Trophoblast cell (in vitro differentiated cells and primary cell): ENCODE measurements at places on chromosomes 12 and 14.

DNA sequence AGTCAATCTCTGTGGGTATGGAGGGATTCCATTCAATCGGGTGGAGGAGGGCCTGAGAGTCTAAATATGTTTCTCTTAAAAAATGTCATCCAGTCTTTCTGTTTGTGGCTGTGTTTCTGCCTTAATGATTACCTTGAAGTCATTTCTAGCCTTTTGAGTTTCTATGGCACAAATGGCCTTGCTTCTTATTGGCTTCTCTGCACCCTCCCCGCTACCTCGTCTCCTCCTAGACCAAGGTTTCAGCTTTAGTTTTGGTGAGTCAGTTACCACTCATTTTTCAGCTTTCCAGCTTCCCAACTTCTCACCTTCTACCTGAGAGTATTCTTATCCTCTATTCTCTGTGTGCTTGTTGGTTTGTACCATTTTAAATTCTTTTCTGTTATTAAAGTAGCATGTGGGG is 159.2 kb downstream of the SYNE2 start:
- DNase-seq: no peak

- no peak for DNase-seq
Measured at GRCh38 chr12:83843541-83843940, 1069.1 kb downstream of the SLC6A15 start.

DNA sequence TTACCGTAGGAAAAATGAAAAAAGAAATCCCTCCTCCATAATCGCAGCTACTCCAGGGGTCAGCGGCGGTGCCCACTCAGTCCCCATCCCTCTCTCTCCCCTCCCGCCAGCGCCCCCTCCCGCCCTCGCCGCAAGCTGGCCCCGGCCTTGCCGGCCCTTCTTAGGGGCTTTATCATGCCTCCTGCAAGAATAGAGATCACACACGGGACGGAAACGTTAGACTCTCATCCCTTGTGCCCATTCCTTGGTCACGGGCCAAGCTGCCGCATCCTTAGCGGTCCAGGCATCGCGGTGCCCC is 692 bp upstream of the COX14 start:
- DNase-seq: no peak

- no peak for DNase-seq
Measured at GRCh38 chr14:87952307-87953094, 40.5 kb downstream of the GALC start.

DNA sequence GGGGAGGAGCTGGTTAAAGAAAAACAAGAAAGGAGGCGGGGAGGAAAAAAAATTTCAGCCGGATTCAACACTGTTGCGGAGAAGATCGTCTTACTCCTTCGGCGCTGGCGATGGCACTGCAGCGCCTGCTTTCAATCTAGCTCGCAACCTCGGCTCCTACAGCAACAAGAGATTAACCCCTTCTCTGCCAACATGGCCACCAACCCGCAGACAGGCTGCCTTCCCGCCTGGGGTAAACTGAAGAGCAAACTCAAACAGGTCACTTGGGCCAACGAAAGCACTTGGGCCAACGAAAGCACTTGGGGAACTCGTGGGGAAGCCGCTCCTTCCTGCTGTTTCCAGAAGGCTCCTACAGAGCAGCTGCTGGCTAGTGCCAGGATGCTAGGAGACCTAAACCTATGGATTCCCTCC is 73.7 kb downstream of the CIT start:
- no peak for DNase-seq

GRCh38 chr12:132340266-132341035 is 11.1 kb upstream of the GALNT9 start:
- no peak for DNase-seq

- DNase-seq: no peak
Measured at GRCh38 chr12:48422060-48422459, 50.3 kb upstream of the ANP32D start.

- DNase-seq: no peak
Measured at GRCh38 chr12:19964549-19964948, 403.8 kb upstream of the PDE3A start.

DNA sequence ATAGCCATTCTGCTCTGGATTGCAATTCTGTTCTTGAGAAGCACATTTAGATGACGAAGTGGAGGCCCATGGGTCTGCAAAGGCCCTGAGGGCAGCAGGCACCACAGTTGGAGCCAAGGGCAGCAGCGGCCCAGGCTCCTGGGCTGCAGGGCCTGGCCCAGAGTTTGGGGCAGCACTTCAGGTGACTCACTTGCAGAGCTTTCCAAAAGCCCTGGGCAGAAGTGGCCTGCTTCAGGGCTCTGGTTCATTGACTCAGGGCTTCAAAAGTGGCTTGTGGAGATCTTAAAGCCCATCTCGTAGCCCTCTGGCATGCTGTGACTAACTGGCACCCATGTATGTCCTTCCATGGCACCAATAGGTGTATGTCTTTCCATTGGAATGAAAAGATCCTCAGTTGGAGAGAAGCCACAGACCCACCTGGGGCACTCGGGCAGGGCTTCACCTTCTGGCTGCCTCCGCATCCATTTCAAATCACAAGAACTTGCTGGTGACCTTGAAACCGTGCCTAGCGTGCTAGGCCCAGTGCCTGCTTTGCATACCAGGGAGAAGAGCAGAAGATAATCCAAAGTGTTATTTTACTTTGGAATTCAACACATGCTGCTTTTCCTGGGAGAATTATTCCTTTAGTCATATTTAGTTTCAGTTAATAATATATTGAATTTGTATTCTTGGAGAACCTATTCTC is 106.7 kb downstream of the PRMT8 start:
- DNase-seq: no peak

DNA sequence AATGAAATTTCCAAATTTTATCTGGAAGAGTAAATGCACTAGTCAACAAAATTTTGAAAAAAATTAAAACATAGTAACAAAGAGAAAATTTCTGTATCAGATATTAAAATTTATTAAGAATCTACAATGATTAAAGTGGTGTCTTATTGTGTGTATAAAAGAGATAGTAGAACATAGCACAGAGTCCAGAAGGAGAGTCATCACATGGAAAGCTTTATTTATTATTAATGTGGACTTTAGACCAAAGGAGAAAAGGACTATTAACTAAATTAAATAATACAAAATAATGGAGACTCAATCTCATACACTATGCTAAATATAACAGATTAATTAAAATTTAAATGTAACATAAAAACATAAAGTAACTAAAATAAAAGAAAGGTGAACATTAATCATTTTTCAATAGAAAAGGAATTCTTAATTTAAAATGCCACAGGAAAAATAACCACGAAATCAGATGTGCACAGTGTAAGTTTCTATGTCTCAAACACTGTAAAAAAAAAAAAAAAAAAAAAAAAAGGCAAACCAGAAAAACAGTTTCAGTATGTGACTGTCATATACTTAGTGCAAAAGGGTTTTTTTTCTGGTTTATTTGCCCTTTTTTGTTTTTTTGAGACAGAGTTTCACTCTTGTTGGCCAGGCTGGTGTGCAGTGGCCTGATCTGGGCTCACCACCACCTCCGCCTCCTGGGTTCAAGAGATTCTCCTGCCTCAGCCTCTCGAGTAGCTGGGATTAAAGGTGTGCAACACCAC is 95.4 kb downstream of the MYF5 start:
- no peak for DNase-seq

DNA sequence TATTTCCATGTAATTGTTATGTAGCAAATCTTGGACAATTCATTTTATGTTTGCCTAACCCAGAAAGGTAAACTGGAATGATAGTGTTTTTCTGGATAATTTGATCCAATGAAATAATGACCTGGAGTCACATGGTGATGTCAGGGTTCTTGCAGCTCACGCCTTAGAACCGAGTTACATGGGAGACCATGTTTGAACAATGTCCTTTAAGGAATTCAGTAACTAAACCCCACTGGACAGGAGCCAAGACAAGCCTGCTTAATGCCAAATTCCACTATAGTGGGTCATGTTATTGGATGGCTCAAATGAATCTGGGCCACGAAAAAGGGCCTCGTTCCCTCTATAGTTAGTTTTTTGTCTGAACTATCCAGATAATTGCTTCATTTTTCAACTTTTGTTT is 255.8 kb upstream of the HMGA2 start:
- DNase-seq: no peak

DNA sequence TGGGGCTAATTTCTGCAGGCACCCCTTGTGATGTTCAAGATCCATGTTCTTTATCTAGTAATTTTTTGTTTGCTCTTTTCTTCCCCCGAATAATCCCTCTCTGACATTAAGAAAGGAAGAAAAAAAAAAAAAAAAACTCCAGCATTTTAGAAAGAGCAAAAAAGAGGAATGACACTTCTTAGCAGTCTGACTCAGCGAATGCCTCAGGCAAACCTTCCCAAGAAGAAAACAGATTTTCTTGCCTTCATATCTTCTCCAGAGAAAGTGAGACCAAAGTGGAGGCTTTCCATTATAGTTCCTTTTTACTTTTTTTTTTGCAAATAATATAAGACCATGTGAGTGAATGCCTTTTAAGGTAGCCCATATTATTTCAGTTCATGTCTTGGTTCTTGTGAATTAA is 479.0 kb upstream of the SYT1 start:
- DNase-seq: peak; percentile 13

- peak; percentile 73 for DNase-seq
Measured at GRCh38 chr12:15472036-15472435, 149.7 kb downstream of the PTPRO start.

GRCh38 chr12:14907953-14908352 is 22.3 kb upstream of the MGP start:
- peak; percentile 46 for DNase-seq

DNA sequence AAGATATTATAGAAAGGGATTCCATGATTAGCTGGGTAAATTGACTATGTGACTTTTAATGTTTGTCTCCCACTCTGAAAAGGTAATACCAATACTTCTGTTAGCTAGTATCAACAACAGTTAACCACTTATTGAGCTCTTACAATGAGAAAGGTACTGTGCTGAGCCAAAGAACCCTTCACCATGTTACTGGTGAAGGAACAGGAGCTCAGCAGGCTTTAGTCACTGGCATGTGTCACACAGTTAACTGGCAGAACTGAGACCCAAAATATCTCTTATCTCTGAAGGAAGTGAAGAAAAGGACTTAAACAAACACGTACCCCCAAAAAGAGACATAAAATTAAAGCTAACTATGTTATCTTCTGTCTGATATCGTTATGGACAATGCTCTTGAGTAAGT is 170.6 kb downstream of the MED13L start:
- no peak for DNase-seq

DNA sequence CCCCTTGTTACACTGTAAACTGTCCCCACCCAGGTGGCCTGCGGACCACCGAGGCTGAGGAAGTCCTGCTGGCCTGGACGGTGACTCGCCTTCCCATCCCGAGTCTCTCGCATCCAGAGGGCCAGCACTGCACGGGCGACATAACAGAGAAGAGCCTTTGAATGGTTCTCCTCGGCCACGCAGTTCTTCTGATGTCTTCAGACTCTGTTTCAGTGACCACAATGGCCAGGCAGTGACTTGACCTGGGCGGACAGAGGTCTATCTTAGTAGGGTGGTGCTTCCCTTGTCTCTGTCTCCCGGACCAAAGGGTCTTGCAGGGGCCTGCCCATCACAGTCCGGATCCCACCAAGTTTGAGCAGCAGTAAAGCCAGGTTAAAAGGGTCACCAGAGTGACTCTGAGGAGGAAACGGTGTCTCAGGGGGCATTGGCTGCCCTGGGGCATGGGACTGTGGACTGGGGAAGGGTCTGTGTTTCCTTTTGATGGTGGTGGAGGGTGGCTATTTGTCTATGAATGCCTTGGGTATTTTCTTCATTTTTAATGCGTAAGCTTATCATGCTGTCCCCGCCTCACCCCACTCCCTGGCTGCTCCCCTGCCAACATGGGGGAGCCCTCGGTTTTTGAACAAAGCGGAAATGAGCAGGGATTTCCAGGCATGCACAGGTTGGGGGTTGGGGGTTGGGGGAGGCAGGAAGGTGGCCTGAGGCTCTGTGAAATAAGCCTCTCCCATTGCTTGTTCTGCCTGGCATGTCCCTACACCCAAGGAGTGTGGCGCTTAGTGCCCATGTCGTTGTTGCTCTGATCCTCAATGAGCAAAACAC is 10.3 kb downstream of the KRT85 start:
- no peak for DNase-seq

DNA sequence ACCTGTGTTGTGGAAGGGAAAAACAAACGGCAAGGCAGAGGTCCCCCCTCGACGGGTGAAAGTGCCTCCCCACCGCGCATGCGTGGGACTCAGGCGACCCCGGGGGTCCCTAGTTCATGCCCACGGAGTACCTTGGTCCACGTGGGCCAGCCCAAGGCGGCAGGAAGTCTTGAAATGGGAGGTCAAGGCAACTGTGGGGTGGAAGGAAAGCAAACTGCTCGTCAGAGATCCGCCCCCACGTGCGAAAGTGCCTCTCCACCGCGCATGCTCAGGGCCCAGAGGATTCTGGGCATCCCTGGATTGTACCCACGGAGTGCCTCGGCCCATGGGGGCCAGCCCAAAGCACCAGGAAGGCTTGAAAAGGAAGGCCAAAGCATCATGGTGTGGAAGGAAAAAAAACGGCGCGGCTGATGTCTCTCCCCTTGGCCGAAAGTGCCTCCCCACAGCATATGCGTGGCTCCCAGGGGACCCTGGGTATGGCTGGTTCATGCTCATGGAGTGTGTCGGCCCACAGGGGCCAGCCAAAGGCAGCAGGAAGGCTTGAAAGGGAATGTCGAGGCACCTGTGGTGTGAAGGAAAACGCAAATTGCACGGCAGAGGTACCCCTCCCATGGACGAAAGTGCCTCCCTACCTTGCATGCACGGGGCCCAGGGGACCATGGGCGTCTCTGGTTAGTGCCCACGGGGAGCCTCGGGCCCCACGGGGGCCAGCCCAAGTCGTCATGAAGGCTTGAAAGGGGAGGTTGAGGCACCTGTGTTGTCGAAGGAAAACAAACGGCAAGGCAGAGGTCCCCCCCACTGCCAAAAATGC is 369.7 kb downstream of the ALG10 start:
- no peak for DNase-seq

DNA sequence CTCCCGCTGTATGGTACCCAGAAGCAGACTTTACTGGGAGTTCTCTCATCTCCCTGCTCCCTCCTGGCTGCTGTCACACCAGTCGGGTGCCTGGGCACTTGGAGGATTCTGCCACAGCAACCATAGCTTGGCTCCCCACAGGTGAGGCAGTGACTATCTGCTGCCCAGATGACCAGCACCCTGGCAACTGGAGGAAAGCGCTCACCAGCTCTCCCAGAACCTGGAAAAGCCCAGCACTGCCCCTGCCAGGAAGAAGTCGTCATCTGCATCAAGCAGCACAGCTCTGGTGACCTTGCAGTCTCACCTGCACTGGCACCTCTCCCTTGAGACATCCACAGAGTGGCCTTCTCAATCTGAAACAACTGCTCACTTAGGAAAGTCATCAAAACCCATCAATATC is 31.9 kb upstream of the TC2N start:
- no peak for DNase-seq

GRCh38 chr12:7161811-7162210 is 27.7 kb upstream of the PEX5 start:
- peak; percentile 19 for DNase-seq
